ENCODE measurements at places on chromosomes 12 and 14. TPM values are rescaled to one million over a fixed set of nuclear protein-coding genes. Genes with fewer than 3 reads are reported as not detected.
A peak's percentile ranks its signal among the peaks of the same experiment; 100 is the strongest.

GRCh38 chr14:98325761-98326160 lies 946.2 kb downstream of the BCL11B start:
- DNase-seq = no peak

The SIX4 gene
- total RNA-seq = not detected

DNA sequence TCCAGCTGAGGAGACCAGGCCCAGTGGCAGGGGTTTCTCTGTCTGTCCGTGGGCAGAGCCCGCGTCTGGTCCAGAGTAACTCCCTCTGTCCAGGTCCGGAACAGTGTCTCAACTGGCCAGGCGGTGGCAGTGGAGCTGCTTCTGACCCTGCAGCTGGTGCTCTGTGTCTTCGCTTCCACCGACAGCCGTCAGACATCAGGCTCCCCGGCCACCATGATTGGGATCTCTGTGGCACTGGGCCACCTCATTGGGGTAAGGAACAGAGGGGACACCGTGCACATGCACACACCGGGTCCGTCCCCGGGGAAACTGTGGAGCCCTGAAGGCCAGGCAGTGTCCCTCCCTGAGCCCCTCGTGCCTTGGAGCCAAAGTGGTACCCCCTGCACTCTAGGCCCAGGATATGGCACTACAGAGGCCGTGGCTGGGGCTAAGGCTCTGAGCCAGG lies 1.5 kb downstream of the AQP6 start:
- no peak for DNase-seq

DNA sequence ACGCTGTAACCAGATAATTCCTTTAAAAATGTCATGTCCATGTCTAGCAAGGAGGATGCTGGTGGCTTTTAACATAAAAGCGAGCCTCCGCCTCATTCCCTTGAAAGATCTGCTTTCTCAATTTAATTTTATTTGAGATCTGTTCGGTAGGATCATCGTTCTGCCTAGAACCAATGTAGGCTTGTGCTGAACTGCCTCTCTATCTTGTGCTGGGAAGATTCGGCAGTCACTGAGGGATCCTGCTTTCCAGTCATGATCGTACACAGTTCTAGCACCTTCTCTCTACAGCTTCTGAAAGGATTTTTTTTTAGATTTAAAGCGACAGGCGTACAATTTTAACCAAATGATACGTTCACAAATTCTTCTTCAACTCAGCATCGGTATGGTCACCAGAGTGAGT lies 54.3 kb downstream of the PEBP1 start:
- DNase-seq = no peak

DNA sequence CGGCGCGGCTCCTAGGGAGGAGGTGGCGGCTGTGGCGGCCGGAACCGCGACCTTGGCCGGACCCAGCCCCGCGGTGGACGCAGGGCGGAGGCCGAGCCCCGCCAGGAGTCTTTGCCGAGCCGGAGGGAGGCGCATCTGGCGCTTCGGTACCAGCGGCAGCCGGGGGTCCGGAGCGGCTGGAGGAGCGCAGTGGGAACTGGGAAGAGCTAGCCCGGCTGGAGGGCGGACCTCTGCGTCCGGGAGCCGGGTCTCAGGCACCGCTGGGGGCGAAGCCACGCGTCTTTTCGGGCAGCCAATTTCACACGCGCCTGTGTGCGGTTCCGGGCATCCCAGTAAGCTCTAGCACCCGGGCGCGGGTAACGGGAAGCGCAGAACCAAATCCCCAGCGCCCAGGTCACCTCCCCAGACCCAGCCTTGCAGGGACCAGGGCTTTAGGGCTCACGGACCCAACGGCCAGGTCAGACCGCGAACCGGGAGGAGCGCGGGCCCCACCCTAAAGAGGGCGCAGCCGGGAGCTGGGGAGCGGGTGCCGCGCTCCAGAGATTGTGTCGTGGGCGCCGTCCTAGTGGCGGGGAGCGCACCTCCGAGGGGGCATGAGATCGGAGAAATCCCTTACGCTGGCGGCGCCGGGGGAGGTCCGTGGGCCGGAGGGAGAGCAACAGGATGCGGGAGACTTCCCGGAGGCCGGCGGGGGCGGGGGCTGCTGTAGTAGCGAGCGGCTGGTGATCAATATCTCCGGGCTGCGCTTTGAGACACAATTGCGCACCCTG lies 89.4 kb downstream of the GALNT8 start:
- DNase-seq = peak; percentile 54

- DNase-seq = no peak
Observed at GRCh38 chr12:25322918-25323531, 72.3 kb upstream of the KRAS start.

The SCN8A gene
- 1.0 TPM for total RNA-seq

DNA sequence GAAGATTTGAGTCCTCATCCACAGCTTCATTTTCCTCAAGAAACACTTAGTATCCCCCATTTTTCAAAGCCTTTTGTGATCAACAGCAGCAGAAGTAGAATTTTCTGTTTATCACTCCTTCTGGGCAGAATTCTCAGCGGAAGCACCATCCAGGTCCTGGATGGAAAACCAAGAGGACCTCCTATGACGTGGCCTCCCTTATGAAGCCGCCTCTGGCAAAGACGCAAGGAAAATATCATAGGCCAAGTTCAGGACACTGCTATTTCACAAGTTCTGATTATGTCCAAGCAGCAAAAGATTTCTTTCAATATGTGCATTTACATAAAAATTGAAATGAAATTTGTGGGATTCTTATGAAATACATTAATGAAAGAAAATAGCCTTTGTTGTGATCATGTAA lies 315.0 kb downstream of the SEC23A start:
- no peak for DNase-seq

The ACSM4 gene
- total RNA-seq = not detected

- peak; percentile 14 for DNase-seq
Observed at GRCh38 chr14:31934767-31935266, 142.3 kb upstream of the ARHGAP5 start.

DNA sequence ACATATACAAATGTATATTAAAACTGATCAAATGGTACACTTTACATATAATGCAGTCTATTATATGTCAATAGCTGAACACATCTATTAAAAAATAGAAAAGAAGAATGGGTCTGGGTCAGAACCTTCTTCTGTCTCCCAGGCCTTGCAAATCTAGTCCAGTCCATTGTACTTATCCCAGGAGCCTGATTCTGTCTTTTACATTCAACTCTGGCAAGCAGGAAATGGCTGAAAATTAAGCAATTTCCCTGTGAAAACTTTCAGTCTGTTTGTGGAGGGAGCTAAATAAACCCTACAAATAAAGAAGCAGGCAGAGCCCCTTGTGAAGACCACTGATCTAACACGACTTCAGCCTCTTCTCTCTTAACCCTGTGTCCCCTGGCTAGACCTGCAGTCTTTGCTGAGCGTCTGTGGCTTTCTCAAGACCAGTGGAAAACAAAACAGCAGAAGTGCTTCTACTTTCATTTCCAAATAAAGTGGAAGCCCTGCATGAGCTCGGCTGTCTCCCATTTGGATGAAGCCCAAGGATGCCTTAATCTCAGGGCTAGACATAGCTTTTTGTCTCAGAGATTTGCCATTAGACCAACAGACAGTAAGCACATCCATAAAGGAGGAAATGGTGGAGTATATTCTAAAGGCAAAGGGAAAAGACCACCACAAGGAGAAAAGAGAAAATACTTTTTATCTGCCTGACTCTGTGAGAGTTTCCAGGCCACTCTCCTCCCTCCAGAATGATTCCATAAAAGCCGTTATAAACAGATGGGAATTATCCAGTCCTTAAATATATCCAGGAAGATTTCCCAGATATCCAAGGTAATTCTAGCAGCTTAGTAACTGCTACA lies 48.2 kb downstream of the CRACR2A start:
- no peak for DNase-seq

The LRTM2 gene
- not detected for total RNA-seq

- peak; percentile 69 for DNase-seq
Observed at GRCh38 chr14:102778338-102779083, 1.3 kb downstream of the TRAF3 start.

GRCh38 chr12:88985011-88985410 lies 367.3 kb downstream of the DUSP6 start:
- DNase-seq = no peak

GRCh38 chr14:62117751-62118105 lies 355.5 kb downstream of the SNAPC1 start:
- no peak for DNase-seq

DNA sequence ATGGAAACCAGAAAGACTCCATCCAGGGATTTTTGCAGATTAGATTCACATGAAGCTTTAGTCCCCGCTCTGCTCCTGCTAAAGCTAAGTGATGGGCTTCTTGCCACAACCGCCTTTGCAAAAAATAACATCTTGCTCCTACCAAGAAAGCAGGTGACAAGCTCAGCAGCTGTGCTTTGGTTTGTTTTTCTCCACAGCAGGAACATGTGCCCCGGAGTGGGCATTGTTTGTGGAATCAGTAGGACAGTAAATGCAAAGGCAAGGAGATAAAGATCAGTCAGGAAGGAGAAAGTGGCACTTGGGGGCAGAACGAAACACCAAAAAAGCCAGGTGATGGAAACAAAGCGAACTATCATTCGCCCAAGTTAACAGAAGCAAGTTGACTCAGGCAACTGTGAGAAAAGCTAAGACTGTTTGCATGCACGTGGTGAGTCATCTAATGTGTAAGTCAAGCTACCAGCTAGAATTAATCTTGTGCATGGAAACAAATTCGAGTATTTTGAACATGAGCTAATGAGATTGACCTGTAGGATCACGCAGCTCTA lies 165.5 kb upstream of the PLXNC1 start:
- no peak for DNase-seq

The TMCC3 gene
- 8.8 TPM for total RNA-seq

DNA sequence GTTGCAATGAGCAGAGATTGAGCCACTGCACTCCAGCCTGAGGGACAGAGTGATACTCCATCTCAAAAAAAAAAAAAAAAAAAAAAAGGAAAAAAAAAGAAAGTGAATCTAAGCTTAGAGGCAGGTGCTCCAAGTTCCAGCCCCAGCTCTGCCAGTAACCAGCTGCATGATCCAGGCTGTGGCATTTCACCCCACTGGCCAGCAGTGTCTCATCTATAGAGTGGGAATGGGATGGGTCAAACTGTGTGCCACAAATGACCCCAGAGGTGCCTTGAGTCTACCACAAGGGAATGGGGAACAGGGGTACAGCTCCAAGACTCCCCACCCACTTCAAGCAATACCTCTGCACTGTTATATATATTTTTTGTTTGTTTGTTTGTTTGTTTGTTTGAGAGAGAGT lies 5.0 kb downstream of the PLEKHD1 start:
- DNase-seq = no peak

The RFX4 gene
- not detected for total RNA-seq

The COCH gene
- total RNA-seq = 24.4 TPM

The NPAS3 gene
- total RNA-seq = not detected

DNA sequence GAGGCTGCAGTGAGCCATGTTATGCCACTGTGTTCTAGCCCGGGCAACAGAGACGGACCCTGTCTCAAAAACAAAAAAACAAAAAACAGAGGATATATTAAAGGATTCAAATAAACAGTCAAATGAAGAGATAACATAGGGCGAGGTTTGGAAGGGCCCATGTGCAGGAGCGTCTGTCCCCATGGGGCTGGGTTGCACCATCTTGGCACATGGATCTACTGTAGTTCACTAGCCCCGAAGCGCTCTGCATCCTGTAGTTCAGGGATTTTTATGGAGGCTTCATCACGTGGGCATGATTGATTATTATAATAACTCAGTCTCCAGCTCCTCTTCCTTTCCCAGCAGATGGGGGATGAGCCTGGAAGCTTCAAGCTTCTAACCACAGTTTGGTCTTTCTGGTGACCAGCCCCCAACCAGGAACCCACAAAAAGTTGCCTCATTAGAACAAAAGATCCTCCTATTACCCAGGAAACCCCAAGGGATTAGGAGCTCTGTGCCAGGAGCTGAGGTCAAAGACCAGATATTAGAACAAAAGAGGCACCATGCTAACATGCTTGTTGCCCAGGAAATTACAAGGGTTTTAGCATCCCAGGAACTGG lies 59.9 kb downstream of the HCAR2 start:
- DNase-seq = no peak

- no peak for DNase-seq
Observed at GRCh38 chr14:50670196-50670865, 2.2 kb upstream of the SAV1 start.

- peak; percentile 18 for DNase-seq
Observed at GRCh38 chr14:75383721-75384120, 44.1 kb upstream of the JDP2 start.

The PGF gene
- total RNA-seq = 0.47 TPM

The SLC2A13 gene
- 9.9 TPM for total RNA-seq

DNA sequence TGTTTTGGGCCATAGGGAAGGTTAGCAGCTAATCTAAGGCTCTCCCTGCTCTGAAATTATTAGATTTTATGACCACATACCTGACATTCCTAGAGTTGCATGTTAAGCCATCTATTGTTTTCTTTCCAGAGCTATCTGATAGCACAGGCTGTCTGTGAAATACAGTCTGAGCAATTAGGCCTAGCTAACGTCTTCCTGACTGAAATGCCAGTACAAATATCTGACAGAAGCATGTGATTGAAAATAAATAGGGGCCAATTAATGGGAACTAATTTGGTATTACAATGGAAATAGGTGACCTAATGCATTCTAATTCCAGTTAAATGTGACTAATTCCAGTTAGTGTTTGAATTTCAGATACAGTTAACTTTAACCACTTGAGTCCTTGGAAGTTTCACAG lies 115.2 kb downstream of the C12orf75 start:
- no peak for DNase-seq

- DNase-seq = no peak
Observed at GRCh38 chr14:74879427-74880182, 2.1 kb upstream of the DLST start.

DNA sequence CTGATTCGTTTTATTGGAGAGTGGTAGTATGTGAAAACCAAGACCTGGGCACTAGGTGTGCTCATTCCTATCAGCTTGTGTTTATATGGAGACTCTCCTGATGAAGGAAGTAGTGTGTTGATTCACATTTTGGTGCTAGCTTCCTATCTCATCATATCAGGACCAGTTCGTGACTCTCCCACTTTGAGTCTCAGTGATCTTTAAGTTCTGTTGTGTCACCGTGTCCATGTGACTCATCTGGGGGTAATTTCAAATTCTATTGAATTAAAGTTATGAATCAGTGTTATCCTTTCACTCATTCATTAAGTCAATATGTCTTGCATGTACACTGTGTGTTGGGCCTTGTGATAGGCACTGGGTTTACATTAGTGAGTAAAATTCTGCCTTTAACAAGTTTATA lies 180.2 kb downstream of the CACNA1C start:
- DNase-seq = no peak

- no peak for DNase-seq
Observed at GRCh38 chr12:28145216-28145615, 45.0 kb upstream of the CCDC91 start.

DNA sequence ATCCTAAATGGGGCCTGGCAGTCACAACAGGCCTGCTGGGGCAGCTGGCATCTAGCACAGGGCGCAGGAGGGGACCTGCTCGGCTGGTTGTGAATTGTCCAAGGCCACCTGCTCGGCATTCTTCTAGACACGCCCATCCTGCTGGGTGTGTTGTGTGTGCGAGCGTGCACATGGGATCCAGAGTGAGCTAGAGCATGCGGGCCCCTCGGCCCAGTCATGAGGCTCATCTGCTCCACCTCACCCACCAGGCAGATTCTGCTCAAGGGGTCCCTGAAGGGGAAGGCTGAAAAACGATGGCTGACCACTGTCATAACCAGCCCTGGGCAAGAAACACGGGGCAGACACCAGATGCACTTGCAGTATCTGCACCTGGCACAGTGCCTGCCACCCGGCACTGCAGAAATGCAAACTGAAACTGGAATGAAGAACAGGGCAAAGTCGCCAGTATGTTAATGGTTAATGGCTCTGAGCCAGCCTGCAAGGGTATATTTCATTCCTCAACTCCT lies 31.8 kb downstream of the MAX start:
- DNase-seq = no peak

The CLEC4A gene
- 1.6 TPM for total RNA-seq

- peak; percentile 16 for DNase-seq
Observed at GRCh38 chr12:98998697-98999299, 353.7 kb downstream of the APAF1 start.

The SPIC gene
- not detected for total RNA-seq
